Camera-type eye (tissue), 1 donor: ENCODE measurements at places on chromosomes 16 and 17. TPM values are rescaled to one million over a fixed set of nuclear protein-coding genes. Genes with fewer than 3 reads are reported as not detected.

HOXB4 gene
- not detected for total RNA-seq

EPN3 gene
- 0.82 TPM for total RNA-seq

RAMP2 gene
- total RNA-seq = 26.2 TPM

MYH3 gene
- total RNA-seq = 774 TPM

CDRT4 gene
- total RNA-seq = 6.7 TPM

C1QTNF8 gene
- total RNA-seq = 0.22 TPM

OSGIN1 gene
- total RNA-seq = 1.7 TPM

FA2H gene
- 0.38 TPM for total RNA-seq

DNAAF1 gene
- 0.33 TPM for total RNA-seq

TMEM256 gene
- total RNA-seq = 27.9 TPM

MFAP4 gene
- 84.2 TPM for total RNA-seq

TP53TG3F gene
- total RNA-seq = not detected

IKZF3 gene
- 0.55 TPM for total RNA-seq

GSG1L gene
- total RNA-seq = 5.1 TPM

OR1A1 gene
- not detected for total RNA-seq

KRT40 gene
- 1.4 TPM for total RNA-seq

ATAD5 gene
- 8.5 TPM for total RNA-seq

SLC5A10 gene
- total RNA-seq = 0.11 TPM

KRTAP2-2 gene
- not detected for total RNA-seq

P3H4 gene
- 34.0 TPM for total RNA-seq

SALL1 gene
- 5.9 TPM for total RNA-seq

ZFP3 gene
- total RNA-seq = 11.7 TPM

ADORA2B gene
- 13.1 TPM for total RNA-seq

CRYBA1 gene
- 4,794 TPM for total RNA-seq

EPX gene
- not detected for total RNA-seq

GUCY2D gene
- total RNA-seq = 26.8 TPM

BIRC5 gene
- 11.2 TPM for total RNA-seq

ABCC11 gene
- total RNA-seq = not detected

CACNG1 gene
- 0.82 TPM for total RNA-seq

PIRT gene
- 1.3 TPM for total RNA-seq

PTX4 gene
- 1.6 TPM for total RNA-seq

GEMIN4 gene
- 18.7 TPM for total RNA-seq

HS3ST6 gene
- total RNA-seq = 0.38 TPM

ZMYND15 gene
- total RNA-seq = 0.27 TPM
